ENCODE measurements at places on chromosomes 1 and 21. TPM values are rescaled to one million over a fixed set of nuclear protein-coding genes. Genes with fewer than 3 reads are reported as not detected.

Gene SLC45A3
- total RNA-seq, result 1.7 TPM

Gene SPATA6
- total RNA-seq, result 10.5 TPM

Gene CD34
- 0.27 TPM for total RNA-seq

Gene EXO5
- 11.5 TPM for total RNA-seq

Gene CLIC4
- 571 TPM for total RNA-seq

Gene ASCL5
- not detected for total RNA-seq

Gene CFAP107
- not detected for total RNA-seq

Gene CCDC190
- total RNA-seq, result 4.6 TPM

Gene SPRR4
- not detected for total RNA-seq

Gene TMEM54
- 33.1 TPM for total RNA-seq

Gene LRRC8B
- total RNA-seq, result 2.5 TPM

Gene ATG4C
- 25.3 TPM for total RNA-seq

Gene ANGPTL3
- under 0.01 TPM for total RNA-seq

Gene OR2M4
- not detected for total RNA-seq

Gene SLC19A1
- 2.2 TPM for total RNA-seq

Gene NPPB
- not detected for total RNA-seq

Gene GBP6
- not detected for total RNA-seq

Gene CDA
- total RNA-seq, result not detected

Gene RGS8
- not detected for total RNA-seq

Gene GSTM5
- 13.0 TPM for total RNA-seq

Gene PLCH2
- not detected for total RNA-seq

Gene KCNE2
- total RNA-seq, result not detected

Gene KRTAP10-3
- not detected for total RNA-seq

Gene MCOLN2
- total RNA-seq, result 1.1 TPM

Gene HAPLN2
- not detected for total RNA-seq

Gene HTR6
- 0.09 TPM for total RNA-seq

Gene FAM72D
- not detected for total RNA-seq

Gene GJA8
- total RNA-seq, result not detected

Gene TRIM58
- 0.09 TPM for total RNA-seq
